SK-N-MC (cell line): ENCODE measurements at places on chromosomes 11 and 22.

DNA sequence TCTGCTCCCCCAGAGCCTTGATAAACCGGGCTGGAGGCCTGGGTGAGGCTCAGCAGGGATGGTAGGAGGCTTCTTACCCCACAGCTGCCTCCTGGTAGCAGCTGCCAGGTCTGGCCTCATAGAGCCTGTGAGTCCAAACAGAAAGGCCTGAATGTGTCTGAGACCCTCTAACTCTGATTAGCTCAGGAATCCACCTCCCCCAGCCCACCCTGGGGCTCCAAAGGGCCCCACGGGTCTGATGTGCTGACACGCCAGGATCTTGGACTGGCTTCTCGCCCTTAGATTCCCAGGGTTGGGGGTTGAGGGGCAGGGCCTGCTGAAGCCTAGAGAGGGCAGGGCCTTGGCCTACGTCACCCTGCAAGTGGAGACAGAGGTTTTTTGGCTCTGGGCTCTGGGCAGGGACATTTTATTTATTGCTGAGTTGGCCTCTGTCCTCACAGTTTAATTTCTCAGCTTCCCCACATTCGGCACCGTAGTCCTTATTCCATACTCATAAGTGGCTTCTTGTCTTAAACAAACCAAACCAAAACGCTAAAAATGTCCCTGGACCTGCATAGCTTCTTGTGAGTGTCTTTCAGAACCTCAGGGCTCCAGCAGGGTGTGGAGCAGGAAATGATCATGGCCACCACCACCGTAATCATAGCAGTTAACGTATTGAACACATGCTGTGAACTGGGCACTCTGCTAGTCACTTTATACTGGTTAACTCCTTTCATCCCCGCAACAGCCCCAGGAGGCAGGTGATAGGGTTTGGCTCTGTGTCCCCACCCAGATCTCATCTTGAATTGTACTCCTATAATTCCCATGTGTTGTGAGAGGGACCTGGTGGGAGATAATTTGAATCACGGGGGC lies 25.1 kb downstream of the KIAA1671 start:
- no peak for DNase-seq

- no peak for DNase-seq
These were observed 21.4 kb downstream of the CHKA start for GRCh38 chr11:68099474-68100405.

GRCh38 chr11:130776061-130776419 lies 140.2 kb downstream of the SNX19 start:
- DNase-seq, result no peak

DNA sequence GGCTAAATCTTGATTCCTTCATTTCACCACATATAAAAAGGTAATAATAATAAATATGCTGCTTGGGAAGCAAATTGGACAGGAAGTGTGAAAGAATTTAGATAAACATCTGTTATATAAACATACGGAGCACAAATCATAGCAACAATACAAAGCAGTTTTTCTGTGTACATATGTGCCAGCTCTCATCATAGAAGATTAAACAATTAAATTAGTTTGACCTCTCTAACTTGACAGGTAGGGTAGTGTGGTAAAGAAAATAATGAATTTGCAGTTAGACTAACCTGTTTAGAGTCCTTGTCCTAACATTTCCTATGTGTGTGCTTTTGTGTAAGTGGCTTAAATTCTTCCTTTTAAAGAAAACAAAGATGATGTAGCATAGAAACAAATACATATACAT lies 995.7 kb upstream of the TENM4 start:
- DNase-seq, result no peak

GRCh38 chr22:25837288-25837900 lies 95.4 kb downstream of the MYO18B start:
- no peak for DNase-seq
